ENCODE measurements at places on chromosomes 1 and 21.

GRCh38 chr1:57202241-57202640 lies 221.6 kb downstream of the DAB1 start:
- DNase-seq = no peak

- DNase-seq = no peak
Measured at GRCh38 chr1:165253818-165254254, 102.7 kb downstream of the LMX1A start.

GRCh38 chr1:15322648-15323350 lies 75.8 kb downstream of the FHAD1 start:
- peak; percentile 74 for DNase-seq

GRCh38 chr1:25746299-25747045 lies 53.5 kb upstream of the SELENON start:
- DNase-seq = no peak

GRCh38 chr1:156583821-156584622 lies 4.5 kb downstream of the TTC24 start:
- DNase-seq = peak; percentile 84
